ENCODE measurements at places on chromosomes 5 and 9. TPM values are rescaled to one million over a fixed set of nuclear protein-coding genes. Genes with fewer than 3 reads are reported as not detected.
A peak's percentile ranks its signal among the peaks of the same experiment; 100 is the strongest.

Gene PCDHB2
- 4.6 TPM for total RNA-seq

Gene STRBP
- 4.9 TPM for total RNA-seq

Gene RELL2
- 2.6 TPM for total RNA-seq

Gene CDKN2B-AS1
- 7.6 TPM for total RNA-seq

Gene LCN1
- total RNA-seq = not detected

Gene TSLP
- total RNA-seq = 9.2 TPM

Gene DOCK2
- total RNA-seq = 3.6 TPM

Gene ECSCR
- not detected for total RNA-seq

Gene COMMD10
- total RNA-seq = 35.8 TPM

Gene PCDHGA11
- 5.9 TPM for total RNA-seq

DNA sequence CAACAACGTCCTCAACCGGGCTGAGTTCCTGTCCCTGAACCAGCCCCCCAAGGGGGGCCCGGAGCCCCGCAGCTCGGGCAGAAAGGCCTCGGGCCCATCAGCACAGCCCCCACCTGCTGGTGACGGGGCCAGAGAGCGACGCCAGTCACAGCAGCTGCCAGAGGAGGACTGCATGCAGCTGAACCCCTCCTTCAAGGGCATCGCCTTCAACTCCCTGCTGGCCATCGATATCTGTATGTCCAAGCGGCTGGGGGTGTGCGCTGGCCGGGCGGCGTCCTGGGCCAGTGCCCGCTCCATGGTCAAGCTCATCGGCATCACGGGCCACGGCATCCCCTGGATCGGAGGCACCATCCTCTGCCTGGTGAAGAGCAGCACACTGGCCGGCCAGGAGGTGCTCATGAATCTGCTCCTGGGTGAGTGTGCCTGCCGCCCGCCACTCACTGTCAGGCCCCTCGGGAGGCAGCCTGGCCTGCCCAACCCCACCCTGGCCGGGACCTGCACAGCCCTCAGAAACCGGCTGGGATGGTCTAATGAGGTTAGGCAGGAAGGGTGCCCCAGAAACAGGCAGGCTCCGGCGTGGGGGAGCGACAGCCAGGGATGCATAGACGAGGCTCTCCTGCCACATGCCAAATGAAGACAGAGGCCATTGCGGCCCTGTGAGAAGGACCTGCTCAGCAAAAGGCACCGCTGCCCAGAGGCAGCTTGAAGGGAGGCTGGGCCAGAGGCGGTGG is 678 bp downstream of the PLPP7 start:
- no peak for DNase-seq
- H3K4me1 ChIP-seq = peaks cover 2% of the 10 kb centered on the region
- H3K4me3 ChIP-seq = peak overlapping the region; percentile 51
- no peaks in the 10 kb centered on the region for H3K36me3 ChIP-seq
- H3K27ac ChIP-seq = peak overlapping the region; percentile 80

GRCh38 chr9:116008278-116008677 is 145.3 kb upstream of the PAPPA start:
- no peaks in the 10 kb centered on the region for H3K27me3 ChIP-seq
- H3K4me3 ChIP-seq = no peak overlapping the region
- no peaks in the 10 kb centered on the region for H3K4me1 ChIP-seq

GRCh38 chr9:78585909-78586308 is 289.0 kb downstream of the PSAT1 start:
- no peaks in the 10 kb centered on the region for H3K27me3 ChIP-seq
- H3K27ac ChIP-seq = no peak overlapping the region
- no peak overlapping the region for H3K4me3 ChIP-seq

GRCh38 chr9:37374892-37375291 is 47.6 kb upstream of the GRHPR start:
- H3K27ac ChIP-seq = no peak overlapping the region
- H3K36me3 ChIP-seq = no peaks in the 10 kb centered on the region
- H3K4me3 ChIP-seq = no peak overlapping the region

DNA sequence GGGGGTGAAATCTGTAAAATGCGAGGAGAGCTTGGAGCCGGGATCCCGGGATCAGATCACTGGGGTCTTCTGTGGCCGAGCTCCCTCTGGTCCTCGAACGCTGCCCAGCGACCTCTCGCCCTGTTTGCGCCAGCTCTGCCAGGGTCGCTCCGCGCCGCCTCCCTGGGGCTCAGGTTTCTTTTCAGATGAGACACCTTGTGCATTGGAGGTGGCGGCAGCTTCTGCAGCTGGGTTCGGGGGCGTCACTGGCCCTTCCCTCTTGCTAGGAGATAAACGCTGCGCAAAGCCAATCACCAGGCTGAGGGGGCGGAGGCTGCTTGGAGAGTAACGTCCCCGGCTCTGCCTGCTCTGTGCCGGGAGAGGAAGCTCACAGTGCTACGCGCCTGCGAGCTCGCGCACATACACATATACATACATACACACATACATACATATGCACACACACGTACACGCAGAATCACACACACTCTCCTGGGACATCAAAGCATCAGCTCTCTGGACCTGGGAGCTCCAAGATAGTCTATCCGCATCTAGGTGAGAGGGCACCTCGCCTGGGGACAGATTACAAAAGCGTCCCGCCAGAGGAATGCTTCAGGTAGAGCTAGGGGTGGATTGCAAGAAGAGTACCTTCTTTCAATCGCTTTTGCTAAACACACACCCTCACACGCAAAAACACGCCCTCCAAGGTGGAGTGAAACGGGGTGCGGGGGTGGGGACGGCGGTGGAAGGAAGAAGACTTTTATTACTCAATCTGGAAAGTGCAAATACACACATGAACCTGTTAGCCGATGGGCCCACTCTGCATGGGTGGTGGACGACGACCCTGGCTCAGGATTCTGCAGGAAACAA is at the start of gene ST8SIA4:
TSS of gene ST8SIA4 (minus strand) at position 244 of the 849 bp plus-strand sequence. CDS start 327 bp downstream, outside the sequence.
- no peaks in the 10 kb centered on the region for H3K4me1 ChIP-seq
- no peaks in the 10 kb centered on the region for H3K36me3 ChIP-seq
- peak within 1 kb of the TSS; percentile 48 for H3K4me3 ChIP-seq

DNA sequence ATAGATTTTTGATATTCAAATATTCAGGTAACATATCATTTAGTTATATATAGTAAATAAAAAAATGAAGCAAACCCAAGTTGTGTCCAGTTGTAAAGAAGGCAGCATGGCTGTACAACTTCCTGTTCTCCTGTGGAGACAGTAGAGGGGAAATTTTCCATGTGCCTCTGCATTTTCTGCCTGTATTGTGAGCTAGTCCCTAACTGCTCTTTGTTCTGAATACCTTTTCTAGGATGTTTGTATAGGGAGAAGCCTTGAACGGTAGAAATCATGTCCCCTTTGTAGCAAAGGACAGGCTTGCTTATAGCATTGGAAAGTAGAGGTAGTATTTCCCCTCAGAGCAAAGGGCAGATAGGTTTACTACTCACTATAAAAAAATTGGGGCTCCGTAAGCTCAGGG is 13.3 kb upstream of the RPS23 start:
- no peak overlapping the region for H3K27ac ChIP-seq
- no peaks in the 10 kb centered on the region for H3K27me3 ChIP-seq
- H3K4me3 ChIP-seq = no peak overlapping the region
- DNase-seq = no peak
- H3K4me1 ChIP-seq = no peaks in the 10 kb centered on the region

DNA sequence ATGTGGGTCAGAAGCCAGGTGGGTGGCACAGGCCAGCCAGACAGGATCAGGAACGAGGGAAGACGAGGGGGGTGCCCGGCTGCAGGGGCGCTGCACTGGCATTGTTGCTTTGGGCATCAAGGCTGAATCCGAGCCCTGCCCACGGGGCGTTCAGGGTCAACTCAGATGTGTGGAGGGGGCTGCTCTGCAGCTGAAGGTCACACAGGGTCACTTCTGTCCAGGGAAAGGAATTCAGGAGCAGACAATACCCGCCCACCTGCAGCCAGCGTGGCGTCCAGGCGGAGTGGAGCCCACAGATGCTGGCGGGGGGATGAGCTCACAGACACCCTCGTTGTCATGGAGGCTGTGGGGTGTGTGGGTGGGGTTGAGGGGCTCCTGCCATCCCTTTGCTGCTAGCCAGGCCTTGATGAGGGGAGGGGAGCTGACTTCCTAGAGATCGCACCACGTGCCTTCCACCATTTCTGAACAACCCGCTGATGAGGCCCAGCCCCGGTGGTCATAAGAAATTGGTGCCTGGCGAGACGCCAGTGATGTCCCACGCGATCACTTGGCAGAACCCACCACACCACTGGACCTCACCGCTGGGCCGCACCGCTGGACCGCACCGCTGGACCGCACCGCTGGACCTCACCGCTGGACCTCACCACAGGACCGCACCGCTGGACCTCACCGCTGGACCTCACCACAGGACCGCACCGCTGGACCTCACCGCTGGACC is 31.2 kb downstream of the MRPL36 start:
- H3K27ac ChIP-seq = no peak overlapping the region
- no peaks in the 10 kb centered on the region for H3K4me1 ChIP-seq
- no peak overlapping the region for H3K4me3 ChIP-seq
- H3K36me3 ChIP-seq = no peaks in the 10 kb centered on the region
- no peak for DNase-seq

DNA sequence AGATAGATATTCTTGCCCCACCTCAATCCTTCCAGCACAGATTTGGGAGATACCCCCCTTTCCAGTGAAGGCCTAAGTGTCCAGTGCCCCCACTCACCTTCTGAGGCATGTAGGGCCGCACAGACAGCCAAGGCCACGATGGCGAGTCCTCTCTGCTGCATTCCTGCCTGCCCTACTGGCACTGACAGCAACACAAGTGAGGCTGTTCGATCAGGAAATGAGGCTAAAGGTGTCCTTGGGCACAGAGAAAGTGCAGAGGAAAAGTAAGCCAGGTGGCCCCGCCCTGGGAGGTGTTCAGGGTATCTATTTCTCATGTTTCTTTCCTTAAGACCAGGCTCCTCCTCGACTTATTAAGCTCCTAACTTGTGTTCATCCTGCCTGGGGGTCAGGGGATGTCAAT is at the start of gene CCL28:
TSS of gene CCL28 (minus strand) at position 236 of the 400 bp plus-strand sequence. CDS start at position 161, 75 bp downstream.
- peaks cover 6% of the 10 kb centered on the region for H3K27me3 ChIP-seq
- no peak within 1 kb of the TSS for H3K27ac ChIP-seq

GRCh38 chr9:114894609-114895433 is 35.6 kb downstream of the TNFSF8 start:
- peak; percentile 98 for DNase-seq
- H3K4me1 ChIP-seq = peaks cover 25% of the 10 kb centered on the region
- H3K4me3 ChIP-seq = no peak overlapping the region
- no peaks in the 10 kb centered on the region for H3K27me3 ChIP-seq
- no peaks in the 10 kb centered on the region for H3K36me3 ChIP-seq

GRCh38 chr9:98142182-98142907 is 23.3 kb upstream of the TRIM14 start:
- DNase-seq = no peak
- no peaks in the 10 kb centered on the region for H3K4me1 ChIP-seq

Data from fibroblast of lung (primary cell).